Smooth muscle cell of the brain vasculature (primary cell): ENCODE measurements at places on chromosomes 5 and 9.
A peak's percentile ranks its signal among the peaks of the same experiment; 100 is the strongest.

DNA sequence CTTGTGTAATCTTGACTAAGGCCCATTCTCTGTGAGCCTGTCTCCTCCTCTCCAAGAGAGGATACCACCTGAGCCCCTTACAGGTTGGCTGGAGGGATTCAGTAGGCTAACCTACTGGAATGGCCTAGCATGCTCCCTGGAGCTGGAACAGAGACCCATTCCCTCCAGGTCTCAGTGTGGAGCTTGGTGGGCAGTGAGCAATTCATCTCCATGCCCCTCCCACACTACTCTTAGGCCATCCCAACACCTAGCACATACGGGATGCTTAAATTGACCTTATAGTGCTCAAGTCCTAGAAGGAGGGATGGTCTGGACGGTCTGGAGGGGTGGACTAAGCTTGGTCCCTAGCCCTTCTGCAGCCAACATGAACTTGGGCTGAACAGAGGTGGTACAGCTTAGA lies 75.6 kb downstream of the CRB2 start:
- no peak for DNase-seq

GRCh38 chr5:9451037-9451436 lies 94.8 kb downstream of the SEMA5A start:
- DNase-seq, result no peak

- no peak for DNase-seq
Measured at GRCh38 chr5:87383216-87383615, 29.5 kb downstream of the CCNH start.

DNA sequence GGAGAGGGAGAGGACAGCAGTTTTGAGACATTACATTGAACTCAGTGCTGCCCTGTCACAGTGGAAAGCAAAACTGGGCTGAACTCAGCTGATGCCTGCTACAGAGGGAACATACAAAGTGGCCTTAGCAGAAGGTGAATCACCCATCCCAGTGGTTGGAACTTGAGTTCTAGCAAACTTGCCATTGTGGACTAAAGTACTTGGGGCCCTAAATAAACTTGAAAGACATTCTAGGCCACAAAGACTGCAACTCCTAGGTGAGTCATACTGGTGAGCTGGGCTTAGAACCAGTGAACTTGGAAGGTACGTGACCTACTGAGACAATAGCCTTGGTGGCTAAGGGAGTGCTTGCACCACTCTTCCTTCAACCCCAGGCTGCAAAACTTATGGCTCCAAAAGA lies 155.7 kb upstream of the RIOK2 start:
- no peak for DNase-seq

GRCh38 chr5:3661755-3662296 lies 66.2 kb downstream of the IRX1 start:
- DNase-seq, result no peak

DNA sequence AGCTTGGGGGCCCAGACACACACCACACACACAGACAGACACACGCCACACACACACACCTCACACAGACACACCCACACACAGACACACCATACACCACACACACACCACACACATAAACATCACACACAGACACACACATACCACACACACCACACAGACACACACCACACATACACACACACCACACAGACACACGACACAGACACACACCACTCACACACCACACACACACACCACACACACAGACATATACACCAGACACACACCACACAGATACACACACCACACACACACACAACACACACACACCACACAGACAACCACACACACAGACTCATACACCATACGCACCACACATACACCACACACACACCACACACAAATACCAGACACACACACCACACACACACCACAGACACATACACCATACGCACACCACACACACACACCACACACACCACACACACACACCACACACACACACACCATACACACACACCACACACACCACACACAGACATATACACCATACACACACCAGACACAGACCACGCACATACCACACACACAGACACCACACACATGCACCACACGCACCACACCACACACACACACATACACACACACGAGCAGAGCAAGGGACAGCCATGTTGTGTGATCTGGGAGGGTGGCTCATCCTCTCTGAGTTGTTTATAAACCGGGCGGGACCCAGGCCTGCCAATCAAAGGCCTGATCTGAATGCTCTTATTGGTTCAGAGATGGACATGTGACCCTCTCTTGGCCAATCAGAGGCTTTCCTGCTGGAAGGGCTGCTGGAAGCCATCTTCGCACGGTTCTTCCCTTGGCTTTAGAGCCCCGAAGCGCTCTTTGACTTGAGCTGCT lies 148.3 kb downstream of the GAPVD1 start:
- DNase-seq, result no peak

- no peak for DNase-seq
Measured at GRCh38 chr5:141646026-141646425, 5.2 kb downstream of the FCHSD1 start.

GRCh38 chr5:146560205-146560812 lies 44.3 kb upstream of the GPR151 start:
- DNase-seq, result no peak

GRCh38 chr5:76855961-76856360 lies 6.1 kb downstream of the S100Z start:
- no peak for DNase-seq

DNA sequence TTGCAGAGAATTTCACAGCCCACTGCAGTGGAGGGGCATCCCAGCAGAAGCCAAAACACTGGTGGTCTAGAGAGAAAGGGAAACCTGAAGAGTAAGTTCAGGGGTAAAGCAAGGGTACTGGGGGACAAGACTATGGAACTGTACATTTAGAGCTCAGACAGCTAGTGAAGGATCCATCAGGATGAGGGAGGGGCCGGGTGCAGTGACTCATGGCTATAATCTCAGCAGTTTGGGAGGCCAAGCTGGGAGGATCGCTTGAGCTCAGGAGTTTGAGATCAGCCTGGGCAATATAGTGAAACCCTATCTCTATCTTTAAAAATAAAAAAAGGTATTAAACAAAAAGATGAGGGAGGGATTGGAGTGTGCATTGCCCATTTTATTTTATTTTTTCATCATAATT lies 7.8 kb upstream of the ANKH start:
- no peak for DNase-seq

DNA sequence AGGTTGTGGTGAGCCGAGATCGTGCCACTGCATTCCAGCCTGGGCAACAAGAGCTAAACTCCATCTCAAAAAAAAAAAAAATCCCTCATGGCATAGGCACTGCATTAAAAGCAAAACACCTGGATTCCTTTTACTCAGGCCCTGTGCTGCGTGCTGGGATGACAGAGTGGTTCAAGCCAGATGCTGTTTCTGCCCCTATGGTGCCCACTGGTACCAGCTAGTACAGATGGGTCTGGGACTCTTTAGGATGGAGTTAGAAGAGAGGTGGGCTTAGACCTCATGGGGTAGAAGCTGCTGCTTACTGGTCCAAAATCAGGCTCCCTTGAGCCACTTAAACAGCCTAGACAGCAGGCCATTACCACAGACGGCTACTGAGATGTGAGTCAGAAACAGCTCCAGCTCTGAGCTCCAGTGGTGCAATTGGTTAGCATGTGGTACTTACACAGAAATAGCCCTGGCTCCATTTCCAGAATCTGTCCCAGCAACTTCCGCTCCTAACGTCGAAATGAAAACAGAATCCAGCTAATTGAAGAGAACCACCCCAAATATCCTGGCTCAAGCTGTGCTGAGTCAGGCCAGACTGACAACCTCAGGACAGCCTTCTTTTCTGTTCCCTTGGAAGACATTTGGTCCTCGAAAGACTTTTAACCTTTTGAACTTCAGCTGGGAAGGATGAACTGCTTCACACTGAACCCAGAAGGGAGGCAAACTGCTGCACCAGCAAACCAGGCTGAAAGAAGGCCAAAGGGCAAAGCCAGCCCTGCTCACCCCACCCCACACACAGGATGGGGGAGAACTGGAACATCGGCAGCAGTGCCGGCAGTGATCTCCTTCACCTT lies 15.5 kb downstream of the C5orf15 start:
- peak; percentile 64 for DNase-seq
